ENCODE measurements at places on chromosomes 3 and 15.

DNA sequence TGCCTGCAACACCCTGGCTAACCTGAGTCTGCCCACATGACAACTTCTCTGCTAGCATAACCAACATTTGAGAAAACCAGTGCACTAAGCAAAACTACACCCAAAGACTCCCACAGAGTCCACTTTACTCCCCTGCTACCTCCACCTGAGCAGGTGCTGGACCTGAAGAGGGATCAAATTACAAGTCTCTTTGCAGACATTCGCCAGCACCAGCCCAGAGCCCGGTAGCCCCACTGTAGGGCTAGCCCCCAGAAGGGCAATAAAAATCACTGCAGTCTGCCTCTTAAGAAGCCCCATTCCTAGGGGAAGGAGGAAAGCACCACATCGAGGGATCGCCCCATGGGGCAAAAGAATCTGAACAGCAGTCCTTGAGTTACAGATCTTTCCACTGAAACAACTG, 472.2 kb downstream of the GRM7 start:
- DNase-seq = no peak

DNA sequence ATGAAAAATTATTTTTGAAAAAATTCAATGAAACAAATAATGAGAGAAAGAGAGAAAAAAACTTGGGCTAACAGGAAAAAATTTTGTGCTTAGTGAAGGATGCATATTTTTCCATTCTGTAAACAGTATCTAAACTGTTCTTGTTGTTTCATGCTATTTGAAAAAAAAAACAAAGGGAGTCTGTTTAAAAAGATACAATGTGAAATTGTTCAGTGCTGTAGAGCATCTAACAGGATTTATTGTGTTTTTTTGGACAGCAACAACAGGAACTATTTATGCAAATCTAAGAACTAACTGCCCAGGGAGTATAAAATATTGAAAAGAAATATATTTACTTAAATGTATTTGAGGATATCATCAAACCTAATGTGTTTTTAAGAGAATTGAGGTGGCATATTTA, 55.1 kb downstream of the PEX5L start:
- no peak for DNase-seq

DNA sequence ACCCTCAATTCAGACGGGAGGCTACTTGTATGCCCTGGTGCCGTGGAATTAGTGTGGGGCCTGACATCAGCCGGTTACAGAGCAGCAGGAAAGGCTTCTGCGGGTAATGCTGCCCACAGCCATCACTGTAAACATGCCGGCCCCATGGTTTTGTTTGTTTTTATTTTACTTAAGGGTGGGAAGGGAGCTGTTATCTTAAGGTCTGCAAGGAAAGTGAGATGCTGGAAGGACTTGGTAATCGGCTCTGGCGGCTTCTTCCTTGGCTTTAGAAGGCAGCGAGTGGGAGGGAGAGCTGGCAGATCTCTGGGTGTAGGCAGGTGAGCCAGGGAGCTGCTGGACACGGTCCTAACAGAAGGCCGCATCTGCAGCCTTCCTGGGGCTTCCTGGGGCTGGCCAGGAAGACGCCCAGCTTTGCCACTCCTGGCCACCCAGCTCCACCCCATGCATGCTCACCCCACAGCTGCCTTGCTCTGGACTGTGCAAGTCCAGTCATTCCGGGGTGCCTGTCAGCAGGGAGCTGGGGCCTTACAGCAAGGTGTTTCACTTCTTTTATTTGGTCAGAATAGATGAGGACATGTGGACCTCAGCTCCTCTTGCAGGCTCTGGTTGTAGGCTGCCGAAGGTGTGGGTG, 54.1 kb upstream of the FURIN start:
- DNase-seq = no peak

GRCh38 chr15:29435811-29436210, 166.2 kb upstream of the NSMCE3 start:
- no peak for DNase-seq

DNA sequence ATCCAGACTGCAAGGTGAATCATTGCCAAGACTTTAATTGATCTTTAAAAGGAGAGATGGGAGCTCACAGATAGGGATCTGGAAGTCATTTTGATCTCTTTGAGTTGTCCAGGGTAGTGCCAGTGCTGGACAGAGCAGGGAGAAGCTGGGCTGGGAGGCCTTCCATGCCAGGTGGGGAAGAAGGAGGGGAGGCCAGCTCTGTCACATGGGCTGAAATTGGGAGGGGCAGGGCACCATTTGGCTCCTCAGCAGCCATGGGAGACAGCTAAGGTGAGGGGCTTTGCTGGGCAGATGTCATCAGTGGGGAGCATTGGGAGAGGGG, 23.4 kb downstream of the SMAD6 start:
- no peak for DNase-seq

- DNase-seq = peak; percentile 25
These were observed 42.8 kb downstream of the ZNF609 start for GRCh38 chr15:64503197-64503596.

GRCh38 chr15:57213862-57214261, 162.4 kb upstream of the CGNL1 start:
- no peak for DNase-seq

GRCh38 chr15:38577424-38577987, 12.9 kb upstream of the RASGRP1 start:
- no peak for DNase-seq

GRCh38 chr3:35670408-35670965, 31.2 kb downstream of the ARPP21 start:
- no peak for DNase-seq

DNA sequence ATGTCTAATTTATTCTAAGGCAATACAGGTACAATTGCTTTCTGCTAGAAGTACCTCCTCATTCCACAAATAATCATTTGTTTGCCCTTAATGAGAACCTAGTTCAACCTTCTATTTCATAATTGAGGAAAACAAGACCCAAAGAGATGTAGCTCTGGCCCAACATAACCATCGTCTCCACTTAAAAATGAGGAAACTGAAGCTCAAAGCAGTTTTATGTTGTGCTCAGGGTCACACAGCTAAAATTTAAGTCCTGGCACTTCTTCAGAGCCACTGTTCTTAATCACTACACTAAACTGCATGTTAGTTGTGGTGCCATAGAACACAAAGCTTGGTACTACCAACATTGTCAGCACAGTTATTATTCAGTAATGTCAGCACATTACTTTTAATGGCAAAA, 108.0 kb downstream of the SERPINI1 start:
- DNase-seq = no peak

DNA sequence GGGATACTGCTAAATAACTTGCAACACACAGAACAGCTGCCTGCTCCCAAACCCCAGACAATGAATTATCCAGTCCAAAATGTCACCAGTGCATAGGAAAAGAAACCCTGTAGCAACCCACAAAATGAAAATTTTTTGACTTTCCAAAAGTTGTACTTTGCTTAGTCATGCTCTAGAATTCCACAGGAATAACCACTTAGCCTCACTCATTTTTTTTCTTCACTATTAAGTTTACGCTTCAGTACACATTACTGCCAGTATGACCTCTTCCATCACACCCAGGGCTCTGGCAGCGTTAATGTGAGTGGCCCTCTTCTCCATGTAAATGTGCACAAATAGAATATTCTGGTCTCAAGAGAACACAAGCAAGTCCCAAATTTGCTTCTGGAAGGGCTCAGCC, 259.8 kb downstream of the MAGI1 start:
- no peak for DNase-seq

DNA sequence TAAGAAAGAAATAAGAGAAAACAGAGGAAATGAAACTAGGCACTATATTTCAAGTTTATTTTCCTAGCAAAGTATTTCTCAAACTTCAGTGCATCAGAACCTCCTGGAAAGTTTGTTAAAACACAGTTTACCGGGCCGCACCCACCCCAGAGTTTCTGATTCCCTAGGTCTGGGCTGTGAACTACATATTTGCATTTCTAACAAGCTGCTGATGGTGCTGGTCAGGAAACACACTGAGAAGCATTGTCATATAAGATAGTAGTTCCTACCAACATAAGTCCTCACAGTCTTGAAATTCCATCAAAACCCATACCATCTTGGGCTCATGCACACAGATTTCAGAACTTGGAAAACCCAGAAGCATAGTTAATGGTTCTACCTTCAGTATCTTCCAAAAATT, 8.3 kb downstream of the SLC9A9 start:
- peak; percentile 8 for DNase-seq

GRCh38 chr3:148924562-148924961, 59.5 kb downstream of the CPA3 start:
- DNase-seq = no peak

GRCh38 chr15:45918839-45919238, 284.0 kb downstream of the SQOR start:
- DNase-seq = no peak

- no peak for DNase-seq
These were observed 215.9 kb downstream of the GBE1 start for GRCh38 chr3:81545572-81545971.

- no peak for DNase-seq
These were observed 73.1 kb upstream of the SAMMSON start for GRCh38 chr3:69926385-69926784.

- no peak for DNase-seq
These were observed 162.6 kb downstream of the BBX start for GRCh38 chr3:107685383-107685782.

- DNase-seq = no peak
These were observed 1078.4 kb upstream of the GBE1 start for GRCh38 chr3:82839871-82840270.

DNA sequence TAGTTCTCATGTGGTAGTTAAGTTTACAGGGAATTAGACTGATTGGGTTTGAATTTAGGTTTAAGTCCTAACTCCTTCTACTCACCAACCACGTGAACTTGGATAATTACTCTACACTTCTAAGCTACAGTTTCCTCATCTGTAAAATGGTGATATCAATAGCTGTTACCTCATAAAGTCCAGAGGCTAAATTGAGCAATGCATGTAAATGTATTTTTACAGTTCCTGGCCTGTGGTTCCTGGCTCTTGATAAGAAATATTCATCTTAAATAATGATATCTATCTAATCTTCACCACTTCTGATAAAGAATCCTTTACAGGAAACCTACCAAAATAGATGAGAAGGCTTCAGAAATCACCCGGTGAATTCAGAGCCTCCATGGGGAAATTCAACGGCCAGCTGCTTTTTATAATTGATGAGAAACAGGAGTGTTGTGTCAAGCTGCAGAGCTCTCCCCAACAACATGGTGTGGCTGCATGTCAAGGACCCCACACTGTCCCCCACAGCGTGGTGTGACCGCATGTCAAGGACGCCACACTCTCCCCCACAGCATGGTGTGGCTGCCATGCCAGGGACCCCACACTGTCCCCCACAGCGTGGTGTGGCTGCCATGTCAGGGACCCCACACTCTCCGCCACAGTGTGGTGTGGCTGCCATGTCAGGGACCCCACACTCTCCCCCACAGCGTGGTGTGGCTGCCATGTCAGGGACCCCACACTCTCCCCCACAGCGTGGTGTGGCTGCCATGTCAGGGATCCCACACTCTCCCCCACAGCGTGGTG, 80.8 kb upstream of the PEX5L start:
- DNase-seq = no peak

- no peak for DNase-seq
These were observed 282.1 kb upstream of the ROPN1 start for GRCh38 chr3:124274051-124274450.

DNA sequence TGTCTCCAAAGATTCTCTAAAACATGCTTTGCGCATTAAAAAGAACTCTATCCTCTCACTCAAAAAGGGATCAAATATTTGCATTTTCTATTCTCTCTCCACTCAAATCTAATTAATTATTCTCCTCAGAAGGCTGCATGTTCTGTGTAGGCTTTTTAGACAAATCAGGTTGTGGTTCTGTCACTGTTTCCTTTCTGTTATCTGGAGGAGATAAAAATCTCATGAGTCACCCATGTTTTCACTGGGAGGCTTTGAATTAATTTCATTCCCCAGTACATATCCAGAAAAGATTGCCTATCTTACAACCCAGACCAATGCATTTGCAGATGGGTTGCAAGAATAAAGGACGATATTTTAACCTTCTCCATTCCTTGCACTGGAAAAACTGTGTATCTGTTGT, 446.5 kb downstream of the GRM7 start:
- DNase-seq = no peak

DNA sequence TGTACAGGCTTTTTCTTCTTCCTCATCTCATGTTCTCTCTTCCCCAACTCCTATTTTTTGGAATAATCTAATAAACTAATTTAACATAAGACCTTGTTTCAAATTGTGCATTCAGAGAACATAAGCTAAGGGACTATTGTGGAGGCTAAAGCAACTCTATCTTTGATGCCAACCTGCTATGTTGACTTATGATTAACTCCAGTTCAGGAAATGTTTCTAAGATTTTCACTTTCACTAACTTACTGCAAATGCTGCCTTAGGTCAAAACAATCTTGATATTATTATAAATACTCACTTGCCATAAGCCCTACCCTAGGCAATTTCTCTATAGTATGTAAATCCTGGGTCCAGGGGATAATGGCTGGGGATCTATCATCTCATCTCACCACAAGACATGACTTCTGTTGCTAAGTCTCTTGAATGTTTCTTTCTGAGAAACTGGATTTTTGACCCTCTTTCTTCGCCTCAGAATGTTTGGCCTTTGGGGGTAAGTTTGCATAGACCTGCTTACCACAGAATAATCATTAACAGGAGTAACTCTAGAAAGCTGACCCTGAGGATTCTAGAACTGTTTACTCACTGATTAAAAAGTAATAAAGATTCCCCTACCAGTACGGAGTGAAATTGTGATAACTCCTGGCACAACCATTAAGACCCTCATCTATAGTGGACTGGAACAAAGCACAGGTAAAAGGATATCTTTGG, 768.1 kb downstream of the GBE1 start:
- no peak for DNase-seq

- peak; percentile 68 for DNase-seq
These were observed 219.9 kb downstream of the TCF12 start for GRCh38 chr15:57138349-57138788.

DNA sequence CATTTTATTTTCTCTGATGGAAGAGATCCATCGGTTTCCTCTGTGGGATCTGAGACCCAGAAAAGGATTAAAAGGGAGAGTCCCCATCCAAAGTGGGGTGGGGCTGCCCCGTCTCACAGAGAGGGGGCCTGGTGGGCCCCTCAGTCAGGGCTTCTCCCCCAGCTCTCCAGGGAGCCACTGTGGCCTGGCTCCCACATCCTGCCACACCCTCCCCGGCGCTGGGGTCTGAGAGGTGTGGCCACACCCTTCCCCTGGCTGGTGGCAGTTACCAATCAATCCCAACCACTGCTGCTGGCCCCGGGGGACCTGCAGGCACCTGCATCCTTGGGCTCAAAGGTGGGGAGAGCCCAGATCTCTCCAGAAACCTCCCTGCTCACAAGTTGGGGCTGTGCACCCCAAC, 161.8 kb upstream of the IQSEC1 start:
- DNase-seq = no peak

All from NT2/D1 (cell line).